ENCODE measurements at places on chromosomes 12 and 14. TPM values are rescaled to one million over a fixed set of nuclear protein-coding genes. Genes with fewer than 3 reads are reported as not detected.

DNA sequence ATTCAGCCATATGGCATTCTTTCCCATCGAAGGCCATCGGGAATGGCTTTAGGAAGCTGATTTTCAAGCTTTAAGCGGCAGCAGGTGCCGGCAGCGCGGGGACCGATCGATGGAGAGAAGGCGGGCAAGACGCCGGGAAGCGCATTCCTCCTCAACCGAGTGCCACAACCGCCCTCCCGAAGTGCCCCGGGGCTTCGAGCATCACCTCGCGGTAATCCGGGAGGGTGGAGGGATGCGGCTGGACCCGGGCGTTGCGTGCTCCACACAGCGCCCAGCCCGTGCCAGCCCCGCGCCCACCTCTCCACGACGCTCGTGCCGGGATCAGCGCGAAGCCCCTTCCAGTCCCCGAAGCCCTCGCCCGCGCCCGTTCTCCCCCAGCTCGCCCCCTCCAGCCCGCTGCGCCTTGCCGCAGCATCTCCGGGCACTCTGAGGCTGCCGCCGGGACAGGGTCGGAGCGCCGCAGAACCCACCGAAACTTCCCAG, 3.2 kb downstream of the USP44 start:
- peak; percentile 45 for DNase-seq

The TMEM233 gene
- total RNA-seq, result not detected

GRCh38 chr14:43249591-43249990, 1257.5 kb downstream of the FSCB start:
- DNase-seq, result no peak

GRCh38 chr12:131695968-131696367, 14.9 kb upstream of the SFSWAP start:
- DNase-seq, result no peak

- DNase-seq, result no peak
These were observed 20.3 kb upstream of the PPP1R1A start for GRCh38 chr12:54608769-54609168.

DNA sequence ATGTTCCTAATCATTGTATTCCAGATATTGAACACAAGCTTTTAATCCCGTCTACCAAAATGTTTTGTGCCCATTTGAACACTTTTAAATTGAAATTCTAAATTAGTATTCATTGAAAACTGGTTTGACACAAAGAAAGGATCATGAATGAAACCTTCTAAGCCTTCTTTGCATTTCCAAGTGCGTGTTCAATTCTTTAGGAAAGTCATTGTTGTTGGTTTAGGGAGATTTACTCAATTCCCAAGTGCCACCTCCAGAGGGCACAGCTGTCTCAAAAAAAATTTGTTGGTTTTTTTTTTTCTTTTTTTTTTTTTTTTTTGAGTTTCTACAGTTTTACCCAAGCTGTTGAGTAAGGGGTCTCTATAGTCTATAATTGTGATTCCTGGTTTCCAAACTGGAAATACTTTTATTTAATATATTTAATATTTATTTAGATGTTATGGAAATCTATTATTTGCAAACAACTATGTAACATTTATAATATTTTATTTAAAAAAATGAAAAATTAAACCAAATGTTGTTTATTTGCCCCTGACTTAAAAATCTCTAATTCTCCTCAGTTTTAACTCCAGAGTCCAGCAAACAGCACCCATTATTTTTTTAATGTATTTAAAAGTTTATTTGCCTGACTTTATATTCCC, 79.9 kb downstream of the NEDD1 start:
- no peak for DNase-seq

- DNase-seq, result no peak
These were observed at the start of gene ACVRL1 for GRCh38 chr12:51907083-51907855. Gene ACVRL1, plus strand, starts transcription at chr12:51907504. Its CDS starts 4,971 bp downstream, at chr12:51912475.

The KRT4 gene
- not detected for total RNA-seq

The GLI1 gene
- 0.53 TPM for total RNA-seq

- DNase-seq, result no peak
These were observed 161.1 kb upstream of the FOXN3 start for GRCh38 chr14:89578156-89578555.

DNA sequence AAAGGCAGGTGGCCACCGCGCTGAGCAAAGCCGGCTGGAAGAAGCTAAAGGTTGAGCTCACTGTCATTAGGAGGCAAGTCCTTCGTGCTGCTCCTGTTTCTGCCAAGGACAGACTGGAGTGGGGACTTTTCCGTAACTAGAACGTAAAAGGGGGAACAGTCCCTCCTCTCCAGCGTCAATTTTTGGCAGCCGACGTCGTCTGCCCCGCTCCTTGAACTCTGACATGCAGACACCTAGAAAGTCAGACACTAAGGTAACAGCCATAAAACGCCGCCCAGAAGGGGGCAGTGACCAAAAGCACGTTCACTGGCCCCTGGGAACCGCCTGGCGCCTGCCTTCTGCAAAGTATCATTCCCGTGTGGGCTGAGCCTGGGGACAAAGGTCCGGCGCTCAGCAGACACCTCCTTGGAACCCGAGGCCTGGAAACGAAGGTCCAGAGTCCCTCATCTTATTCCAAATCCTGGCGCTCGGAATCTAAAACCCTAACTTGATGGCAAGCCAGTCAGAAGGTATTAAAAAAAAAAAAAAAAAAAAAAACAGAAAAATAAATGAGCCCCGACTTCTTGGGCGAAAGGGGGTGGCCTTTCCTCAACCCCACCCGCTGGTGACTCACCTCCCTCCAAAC, 1.1 kb upstream of the LRP1 start:
- DNase-seq, result peak; percentile 55

The PRR13 gene
- total RNA-seq, result 244 TPM

The LTB4R2 gene
- total RNA-seq, result 18.8 TPM

DNA sequence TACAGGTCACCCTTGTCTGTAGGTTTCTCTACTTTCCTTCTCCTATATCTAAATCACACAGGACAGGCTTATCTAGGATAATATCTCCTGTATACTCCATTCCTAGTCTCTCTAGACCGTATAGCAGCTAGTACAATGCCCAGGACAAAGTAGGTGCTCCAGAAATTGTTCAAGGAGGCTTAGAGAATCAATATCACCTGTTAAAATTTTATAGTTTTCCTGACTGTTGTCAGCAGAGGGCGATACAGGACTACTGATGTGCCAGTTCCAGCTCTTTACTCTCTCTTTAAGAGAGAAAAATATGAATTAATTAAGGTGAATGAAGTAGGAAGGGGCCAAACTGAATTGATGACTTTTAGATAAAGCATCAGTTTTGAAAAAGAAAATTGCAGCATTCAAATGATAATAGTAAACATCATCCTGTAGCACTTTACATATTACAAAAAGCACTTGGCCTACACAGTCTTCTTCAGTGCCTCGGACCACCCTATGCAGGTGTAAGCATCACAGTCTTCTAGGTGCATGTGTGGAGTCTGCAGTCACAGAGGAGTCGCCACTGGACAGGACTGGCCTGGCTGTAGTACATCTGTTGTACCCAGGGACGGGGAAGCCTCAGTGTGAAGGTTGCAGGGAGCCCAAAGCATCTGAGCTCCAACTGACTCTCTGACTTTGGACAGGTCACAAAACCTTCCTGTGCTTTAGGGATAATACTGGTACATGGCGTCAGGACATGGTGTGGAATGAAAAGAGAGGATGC, 61.9 kb upstream of the MAX start:
- peak; percentile 48 for DNase-seq

The SRRM4 gene
- not detected for total RNA-seq

GRCh38 chr12:777550-778047, 25.2 kb downstream of the WNK1 start:
- no peak for DNase-seq

GRCh38 chr14:100239840-100240667, 1.1 kb downstream of the YY1 start:
- peak; percentile 87 for DNase-seq

GRCh38 chr12:15364221-15365160, 42.2 kb downstream of the PTPRO start:
- no peak for DNase-seq

The KRT74 gene
- total RNA-seq, result not detected

GRCh38 chr14:102927878-102928411, 5.5 kb downstream of the AMN start:
- no peak for DNase-seq

- no peak for DNase-seq
These were observed 15.0 kb downstream of the ZFYVE21 start for GRCh38 chr14:103730490-103731035.

The HSP90AA1 gene
- total RNA-seq, result 543 TPM

DNA sequence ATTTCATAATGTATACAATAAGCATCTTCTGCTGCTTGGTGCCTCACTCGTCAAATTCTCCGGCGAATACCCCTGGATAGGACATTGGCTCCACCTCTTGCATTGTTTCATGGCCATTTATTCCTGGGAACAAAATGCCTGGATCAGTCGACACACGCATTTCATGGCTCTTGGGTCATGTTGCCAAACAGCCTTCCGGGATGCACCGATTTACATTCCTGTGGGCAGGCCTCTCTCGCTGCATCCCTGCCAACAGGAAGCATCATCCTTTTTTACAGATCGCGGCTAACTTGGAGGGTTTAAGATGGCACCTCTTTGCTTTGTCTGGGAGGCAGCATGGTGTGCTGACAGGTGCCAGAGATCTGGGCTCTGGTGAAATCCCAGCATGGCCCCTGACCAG, 32.7 kb upstream of the RIMBP2 start:
- DNase-seq, result no peak

GRCh38 chr14:94176808-94177207, 2.7 kb downstream of the PPP4R4 start:
- no peak for DNase-seq

DNA sequence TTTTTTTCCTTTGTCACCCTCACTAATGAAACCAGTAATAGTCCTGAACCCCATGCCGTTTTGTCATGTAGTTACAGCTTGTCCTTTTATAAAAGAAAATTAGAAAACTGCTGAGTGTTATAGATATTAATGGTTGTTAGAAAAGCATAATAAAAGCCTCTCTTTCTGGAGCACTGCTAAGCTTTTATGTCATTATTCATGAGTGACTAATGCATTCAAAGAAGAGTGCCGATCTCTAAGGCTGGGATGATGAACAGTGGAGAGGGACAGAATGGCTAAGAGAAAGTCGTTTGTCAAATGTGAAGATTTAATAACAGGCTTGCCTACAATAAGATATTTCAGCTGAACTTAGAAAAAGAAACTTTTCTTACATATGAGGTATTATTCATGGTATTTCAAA, 121.6 kb downstream of the MGAT4C start:
- no peak for DNase-seq

The FGF23 gene
- not detected for total RNA-seq

GRCh38 chr14:79690960-79691359, 520.3 kb downstream of the DIO2 start:
- no peak for DNase-seq

DNA sequence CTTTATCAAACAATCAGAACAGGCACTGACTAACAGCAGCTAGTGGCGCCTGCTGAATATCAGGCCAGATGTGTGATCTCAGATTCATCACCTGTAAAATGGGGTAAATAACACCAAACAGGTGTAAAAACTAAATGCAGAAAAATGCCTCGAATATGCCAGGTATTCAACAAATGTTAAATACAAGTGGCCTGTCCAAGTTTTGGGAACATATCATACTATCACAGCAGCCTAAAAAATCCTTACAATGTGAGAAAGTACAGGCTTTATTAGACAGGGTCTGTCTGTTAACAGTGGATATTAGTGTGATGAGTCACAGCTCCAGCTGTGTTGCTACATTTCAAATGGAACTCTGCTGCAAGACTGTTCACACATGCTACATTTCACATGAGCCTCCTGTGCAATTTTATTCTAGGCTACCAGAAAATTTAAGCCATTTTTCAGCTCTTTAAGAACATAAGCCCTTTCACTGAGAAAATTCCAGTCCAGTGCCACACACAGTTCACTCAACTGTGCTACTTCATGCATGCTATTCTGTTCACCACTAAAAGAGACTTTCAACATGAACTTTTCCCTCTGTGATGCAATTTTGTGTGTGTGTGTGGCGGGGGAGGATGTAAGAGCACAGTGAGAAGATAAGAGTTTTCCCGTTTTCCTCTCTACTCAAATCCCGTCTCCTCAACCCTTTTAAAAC, 56.7 kb downstream of the MSRB3 start:
- DNase-seq, result no peak

- no peak for DNase-seq
These were observed 520 bp downstream of the CSRP2 start for GRCh38 chr12:76878099-76878898.

The NANOG gene
- not detected for total RNA-seq

- DNase-seq, result no peak
These were observed 5.5 kb downstream of the OR10AD1 start for GRCh38 chr12:48197549-48197970.

- DNase-seq, result no peak
These were observed 825.5 kb downstream of the BCL11B start for GRCh38 chr14:98446508-98446907.

The ANKRD33 gene
- total RNA-seq, result not detected

The RNASE7 gene
- total RNA-seq, result not detected

The NPAS3 gene
- not detected for total RNA-seq

- no peak for DNase-seq
These were observed 15.4 kb upstream of the ZNF641 start for GRCh38 chr12:48366131-48366530.

- DNase-seq, result no peak
These were observed 2.5 kb downstream of the SLC7A7 start for GRCh38 chr14:22812744-22813143.

GRCh38 chr12:25752710-25753309, 199.7 kb upstream of the LMNTD1 start:
- DNase-seq, result no peak

DNA sequence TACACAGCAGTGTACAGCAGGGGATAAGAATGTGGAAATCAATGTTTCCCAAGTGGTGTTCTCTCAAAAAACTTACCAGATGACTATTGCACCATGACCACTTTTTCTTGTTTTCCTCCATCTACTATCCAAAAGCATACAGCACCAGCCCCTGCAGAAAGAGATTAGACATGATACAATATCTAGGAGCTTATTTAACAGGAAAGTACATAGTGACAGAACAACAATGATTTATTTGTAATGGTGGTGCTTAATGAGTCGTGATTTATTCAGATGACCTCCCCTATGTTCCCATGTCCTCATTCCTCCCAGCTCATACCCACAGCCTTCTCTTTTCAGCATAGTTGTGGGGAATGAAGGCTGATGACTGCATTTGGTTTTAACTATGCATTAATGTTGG, 413.6 kb downstream of the BTG1 start:
- DNase-seq, result no peak

DNA sequence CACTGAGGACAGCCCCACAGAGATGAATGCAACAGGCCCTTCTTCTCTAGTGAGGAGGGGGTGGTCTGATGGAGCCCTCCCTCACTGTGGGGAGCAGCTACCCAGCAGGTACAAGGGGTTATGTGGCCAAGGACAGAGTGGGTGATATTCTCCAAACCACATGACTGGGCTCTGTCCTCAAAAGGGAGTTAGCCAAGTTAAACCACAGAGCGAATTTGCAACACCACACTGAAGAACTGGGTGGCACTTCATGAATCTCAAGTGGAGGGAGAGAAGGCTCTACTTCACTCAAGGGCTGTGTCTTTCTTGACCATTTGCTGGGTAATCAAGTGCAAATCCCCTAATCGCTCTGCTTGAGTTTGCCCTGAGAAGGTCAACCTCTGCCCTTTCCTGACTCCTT, 12.5 kb downstream of the GPR68 start:
- no peak for DNase-seq

The ACAD10 gene
- total RNA-seq, result 24.7 TPM

The NRXN3 gene
- not detected for total RNA-seq

All from activated CD8-positive, alpha-beta memory T cell treated with anti-CD3 and anti-CD28 coated beads, Interleukin-2, amount 10 ng/mL, durations not matched to agents 7 days and 5 days (primary cell).